ENCODE measurements at places on chromosomes 11 and 22.

DNA sequence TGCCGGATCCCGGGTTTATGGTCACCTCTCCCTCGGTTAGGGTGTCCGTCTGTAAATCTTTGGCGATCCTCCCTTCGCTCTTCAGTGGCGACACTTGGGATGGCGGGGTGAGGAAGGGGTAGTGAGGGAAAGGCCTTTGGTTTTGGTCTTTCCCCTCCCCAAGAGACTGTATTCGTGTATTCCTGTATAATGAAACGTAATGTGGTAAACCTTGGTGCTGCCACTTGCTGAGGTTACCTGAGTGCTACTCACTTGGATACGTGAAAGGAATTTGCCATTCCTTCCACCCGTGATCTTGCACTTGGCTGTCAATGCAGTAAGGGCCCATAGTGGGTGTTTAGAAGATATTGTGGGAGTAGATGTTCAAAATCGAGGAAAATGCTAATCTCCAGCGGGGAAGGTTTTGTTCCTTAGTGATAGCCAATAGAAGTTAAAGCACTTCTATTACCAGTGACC is 578 bp upstream of the NUP160 start:
- DNase-seq: no peak

DNA sequence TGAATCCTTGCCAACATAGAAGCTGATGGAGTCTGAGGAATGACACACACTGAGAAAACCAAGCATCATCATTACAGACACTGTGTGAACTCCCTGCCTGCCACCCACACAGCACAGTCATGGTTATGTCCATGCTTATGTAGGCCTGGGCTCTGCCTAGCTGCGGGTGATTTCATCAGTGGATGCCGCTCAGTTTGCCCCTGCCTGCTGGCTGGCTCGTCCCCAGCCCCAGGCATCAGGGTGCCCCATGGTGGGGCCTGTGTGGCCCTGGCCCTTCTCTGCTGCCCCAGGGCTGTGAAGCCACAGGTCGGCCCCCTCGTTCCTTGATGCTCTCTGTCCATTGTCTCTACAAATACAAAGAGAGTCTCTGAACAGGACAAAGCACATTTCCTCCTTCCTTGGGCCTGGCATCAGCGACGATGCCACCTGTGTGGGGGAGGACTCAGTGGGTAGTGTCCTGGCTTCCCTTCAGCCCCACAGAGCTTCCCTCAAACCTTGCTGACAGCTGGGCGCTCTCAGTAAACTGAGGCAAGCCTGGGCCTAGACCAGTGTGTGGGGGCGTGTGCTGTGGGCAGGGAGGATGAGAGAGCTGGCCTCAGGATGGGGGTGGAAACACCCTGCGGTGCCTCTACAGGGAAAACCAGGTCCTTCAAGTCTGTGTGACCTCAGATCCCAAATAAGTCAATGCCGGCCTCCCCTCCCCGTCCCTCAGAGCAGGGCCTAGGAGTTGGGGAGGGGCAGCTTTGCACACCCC is 20.0 kb upstream of the TUB start:
- no peak for DNase-seq

GRCh38 chr11:122706291-122707088 is 51.0 kb downstream of the UBASH3B start:
- no peak for DNase-seq

DNA sequence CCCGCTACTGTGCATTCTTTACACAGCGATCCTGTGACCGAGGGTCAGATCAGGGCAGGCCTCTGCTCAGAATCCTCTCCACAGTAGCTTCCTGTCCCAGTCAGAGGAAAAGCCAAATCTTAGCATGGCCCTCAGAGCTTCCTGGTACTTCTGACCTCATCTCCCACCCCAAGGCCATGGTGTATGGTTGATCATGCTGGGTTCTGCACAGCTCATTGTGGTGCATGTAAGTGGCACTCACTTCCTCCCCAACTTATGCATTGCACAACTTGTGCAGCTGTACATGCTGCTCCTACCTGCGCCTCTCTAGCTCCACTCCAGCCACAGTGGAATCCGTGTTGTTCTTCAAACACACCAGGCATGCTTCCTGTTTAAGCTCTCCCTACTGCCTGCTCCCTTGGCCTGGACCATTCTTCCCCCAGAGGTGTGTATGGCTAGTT is 20.3 kb downstream of the BMAL1 start:
- no peak for DNase-seq
